ENCODE measurements at places on chromosomes 1 and 21.
A peak's percentile ranks its signal among the peaks of the same experiment; 100 is the strongest.

DNA sequence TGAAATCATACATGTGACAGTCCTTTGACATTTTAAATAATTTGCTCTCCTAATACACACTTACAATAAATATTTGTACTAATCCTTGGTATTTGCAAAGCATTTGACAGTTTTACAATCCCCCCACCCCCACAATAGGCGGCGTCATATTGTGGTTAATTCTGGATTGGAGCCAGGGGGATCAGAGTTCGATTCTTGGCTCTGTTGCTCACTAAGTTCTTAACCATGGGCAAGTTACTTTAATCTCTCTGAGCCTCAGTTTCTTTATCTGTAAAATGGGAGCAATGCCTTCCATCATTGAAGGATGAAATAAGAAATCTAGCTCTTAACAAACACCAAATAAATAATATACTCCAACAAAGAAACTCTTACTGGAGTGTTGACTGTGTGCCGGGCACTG, 23.8 kb downstream of the CACNA1S start:
- H3K4me1 ChIP-seq = no peaks in the 10 kb centered on the region
- no peak overlapping the region for H3K4me3 ChIP-seq

DNA sequence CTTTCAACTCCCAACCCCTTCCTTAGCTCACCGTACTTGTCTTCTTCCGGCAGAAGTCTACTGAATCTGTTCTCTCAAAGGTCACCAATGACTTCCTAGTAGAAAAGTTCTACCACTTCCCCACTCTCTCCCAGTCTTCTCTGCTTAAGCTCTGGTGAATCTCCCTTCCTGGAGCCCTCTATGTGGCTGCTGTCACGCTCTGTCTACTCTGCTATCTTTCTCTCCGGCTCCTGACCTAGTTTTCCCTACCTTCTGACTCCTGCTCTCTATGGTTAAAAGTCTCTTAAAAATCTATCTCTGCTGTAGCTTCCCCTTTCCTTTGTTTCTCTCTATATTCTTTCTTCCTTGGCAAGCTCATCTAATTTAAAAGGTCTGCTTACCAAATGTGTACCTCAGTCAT, 350.1 kb upstream of the GREM2 start:
- no peak overlapping the region for H3K4me3 ChIP-seq
- DNase-seq = no peak
- H3K27ac ChIP-seq = no peak overlapping the region
- no peaks in the 10 kb centered on the region for H3K27me3 ChIP-seq

DNA sequence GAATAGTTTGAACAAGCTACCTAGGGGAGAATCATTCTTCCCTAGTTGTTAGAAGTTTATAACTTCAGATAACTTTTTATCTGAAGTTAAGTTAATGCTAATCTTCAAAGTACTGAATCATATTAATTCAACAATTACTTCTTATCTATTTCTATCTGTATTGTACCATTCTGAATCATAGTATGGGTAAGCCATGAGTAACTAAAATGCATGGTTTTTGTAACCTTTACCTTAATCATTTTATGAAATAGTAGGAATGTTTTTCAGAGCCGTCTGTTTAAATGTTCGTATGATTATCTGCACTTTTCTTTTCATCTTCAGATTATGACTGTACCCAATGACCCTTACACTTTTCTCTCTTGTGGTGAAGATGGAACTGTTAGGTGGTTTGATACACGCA, 50.3 kb upstream of the MPC2 start:
- no peak overlapping the region for H3K27ac ChIP-seq
- no peak for DNase-seq
- no peaks in the 10 kb centered on the region for H3K27me3 ChIP-seq
- H3K4me3 ChIP-seq = no peak overlapping the region

GRCh38 chr1:199641531-199641930, 386.0 kb upstream of the NR5A2 start:
- no peaks in the 10 kb centered on the region for H3K36me3 ChIP-seq
- no peaks in the 10 kb centered on the region for H3K4me1 ChIP-seq
- H3K27ac ChIP-seq = no peak overlapping the region
- no peak for DNase-seq

DNA sequence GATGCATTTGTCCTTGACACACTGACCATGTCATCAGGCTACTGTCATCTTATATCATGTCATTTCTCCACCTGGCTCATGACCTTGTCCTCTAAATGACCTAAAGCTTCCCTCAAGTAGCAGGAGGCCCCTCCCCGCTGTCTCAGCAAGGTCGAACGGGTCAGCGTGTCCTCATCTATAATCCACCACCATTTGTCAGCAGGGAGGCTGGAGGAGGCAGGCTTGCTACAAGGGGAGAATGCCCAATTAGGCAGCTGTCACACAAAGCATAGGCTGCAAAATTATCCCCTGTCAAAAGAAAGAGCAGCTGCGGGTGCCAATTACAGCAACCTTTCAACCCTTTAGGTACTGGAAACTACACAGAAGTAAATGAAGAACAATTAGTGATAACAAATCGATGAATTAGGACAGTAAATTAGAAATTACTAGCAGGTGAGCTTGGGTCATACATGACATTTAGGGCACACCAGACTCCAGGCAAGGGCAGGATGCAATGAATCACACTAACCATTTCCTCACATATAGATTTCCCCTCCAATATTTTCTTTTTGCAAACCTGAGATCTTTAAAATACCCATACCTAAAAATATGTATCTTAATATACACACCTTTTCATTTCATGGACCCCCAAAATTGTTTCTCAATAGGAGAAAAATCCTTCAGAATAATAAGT, 61.2 kb downstream of the NRIP1 start:
- H3K4me1 ChIP-seq = peaks cover 34% of the 10 kb centered on the region
- no peaks in the 10 kb centered on the region for H3K27me3 ChIP-seq
- DNase-seq = no peak
- H3K4me3 ChIP-seq = no peak overlapping the region
- H3K27ac ChIP-seq = peak overlapping the region; percentile 7

DNA sequence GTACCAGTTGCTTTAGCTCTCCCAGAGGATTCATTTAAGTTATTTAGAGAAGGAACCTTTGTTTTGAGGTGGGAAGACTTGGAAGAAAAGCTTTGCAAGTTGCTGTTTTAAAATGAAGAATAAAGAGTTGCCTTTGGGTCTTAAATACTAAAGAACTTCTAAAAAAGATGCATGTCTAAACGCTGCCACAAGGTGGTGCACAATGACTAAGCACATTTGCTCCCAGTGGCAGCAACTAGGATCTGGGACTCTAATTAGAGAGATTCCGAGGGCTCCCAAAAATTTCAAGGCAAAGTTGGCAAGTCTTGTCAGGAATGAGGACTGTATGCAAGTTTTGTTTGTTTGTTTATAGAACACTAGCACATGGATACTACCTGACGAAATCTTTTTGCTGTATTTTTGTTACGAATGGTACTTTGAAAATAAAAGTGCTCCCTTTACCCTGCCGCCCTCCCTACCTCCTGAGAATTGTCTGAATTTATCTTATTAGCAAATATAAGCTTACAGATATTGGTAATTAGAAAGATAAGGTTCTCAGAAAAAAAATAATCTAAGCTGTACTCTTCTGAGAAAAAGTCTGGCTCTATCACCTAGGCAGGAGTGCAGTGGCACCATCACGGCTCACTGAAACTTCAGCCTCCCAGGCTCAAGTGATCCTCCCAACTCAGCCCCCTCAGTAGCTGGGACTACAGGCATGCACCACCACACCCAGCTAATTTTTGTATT, 121.8 kb downstream of the HFM1 start:
- no peak for DNase-seq
- no peak overlapping the region for H3K27ac ChIP-seq
- no peaks in the 10 kb centered on the region for H3K36me3 ChIP-seq
- H3K4me3 ChIP-seq = no peak overlapping the region
- peaks cover 6% of the 10 kb centered on the region for H3K27me3 ChIP-seq
- no peaks in the 10 kb centered on the region for H3K4me1 ChIP-seq

- DNase-seq = no peak
- H3K36me3 ChIP-seq = no peaks in the 10 kb centered on the region
- H3K4me3 ChIP-seq = no peak overlapping the region
- no peak overlapping the region for H3K27ac ChIP-seq
- H3K4me1 ChIP-seq = no peaks in the 10 kb centered on the region
Observed at GRCh38 chr1:36805979-36806640, 228.2 kb downstream of the GRIK3 start.

DNA sequence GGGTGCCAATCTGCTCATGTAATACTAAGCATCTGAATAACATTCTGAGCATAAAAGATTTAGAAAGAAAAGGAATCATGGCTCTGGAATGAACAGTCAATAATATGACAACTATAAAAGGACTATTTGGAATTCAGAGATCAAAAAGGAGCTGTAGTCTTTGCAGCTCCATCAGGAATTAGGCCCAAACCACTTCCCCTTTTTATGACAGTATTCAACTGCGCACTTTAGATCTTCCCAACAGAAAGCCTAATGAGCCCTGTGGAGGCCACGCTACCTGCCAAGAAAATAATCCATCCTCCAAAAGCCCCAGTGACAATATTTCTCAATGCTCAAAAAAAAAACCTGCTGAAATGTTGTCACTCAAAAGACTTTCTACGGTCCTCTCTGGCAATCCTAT, 163.2 kb downstream of the SNX7 start:
- no peak overlapping the region for H3K4me3 ChIP-seq
- H3K36me3 ChIP-seq = no peaks in the 10 kb centered on the region
- no peaks in the 10 kb centered on the region for H3K4me1 ChIP-seq
- no peak for DNase-seq

- no peak overlapping the region for H3K27ac ChIP-seq
- H3K4me3 ChIP-seq = no peak overlapping the region
- no peaks in the 10 kb centered on the region for H3K36me3 ChIP-seq
- DNase-seq = no peak
Observed at GRCh38 chr21:26146681-26147080, 23.9 kb downstream of the APP start.

DNA sequence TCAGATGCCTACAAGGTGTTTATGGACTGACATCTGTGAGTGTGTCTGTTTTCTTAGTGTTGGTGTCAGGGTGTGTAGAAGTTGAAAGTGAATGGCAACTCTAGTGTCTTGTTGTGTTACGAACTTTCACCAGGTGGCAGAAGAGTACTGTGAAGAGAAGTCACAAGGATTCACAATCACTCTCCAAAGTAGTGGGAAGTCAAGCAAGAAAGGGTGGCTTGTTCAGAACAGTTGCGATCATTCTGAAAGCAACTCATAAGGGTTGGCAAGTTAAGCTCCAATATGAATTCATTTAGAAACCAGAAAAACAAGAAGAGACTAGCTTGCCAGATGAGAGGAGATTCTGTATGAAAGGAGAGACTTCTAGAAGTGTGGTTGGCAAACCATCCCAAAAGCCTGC, 86.1 kb downstream of the FASLG start:
- H3K36me3 ChIP-seq = peaks cover 2% of the 10 kb centered on the region
- H3K27ac ChIP-seq = peak overlapping the region; percentile 6
- no peak for DNase-seq
- peaks cover 37% of the 10 kb centered on the region for H3K4me1 ChIP-seq
- peak overlapping the region; percentile 55 for H3K4me3 ChIP-seq

DNA sequence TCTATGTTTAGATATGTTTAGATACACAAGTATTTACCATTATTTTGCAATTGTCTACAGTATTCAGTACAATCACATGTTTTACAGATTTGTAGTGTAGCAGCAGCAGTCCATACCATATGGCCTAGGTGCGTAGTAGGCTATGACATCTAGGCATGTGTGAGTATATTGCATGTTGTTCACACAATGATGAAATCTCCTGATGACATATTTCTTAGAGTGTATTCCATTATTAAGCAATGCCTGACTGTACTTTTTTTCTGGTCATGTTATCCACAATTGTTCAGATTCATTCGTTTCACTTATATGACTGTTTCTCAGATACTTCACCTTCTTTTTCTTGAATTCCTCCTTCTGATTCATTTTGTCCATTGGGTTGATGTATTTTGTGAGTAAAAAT, 9.9 kb upstream of the BACE2 start:
- no peaks in the 10 kb centered on the region for H3K36me3 ChIP-seq
- no peak overlapping the region for H3K4me3 ChIP-seq
- H3K27me3 ChIP-seq = peaks cover 20% of the 10 kb centered on the region

- no peaks in the 10 kb centered on the region for H3K36me3 ChIP-seq
- peaks cover 19% of the 10 kb centered on the region for H3K27me3 ChIP-seq
- H3K27ac ChIP-seq = no peak overlapping the region
Observed at GRCh38 chr1:24694380-24694843, 50.8 kb upstream of the CLIC4 start.

DNA sequence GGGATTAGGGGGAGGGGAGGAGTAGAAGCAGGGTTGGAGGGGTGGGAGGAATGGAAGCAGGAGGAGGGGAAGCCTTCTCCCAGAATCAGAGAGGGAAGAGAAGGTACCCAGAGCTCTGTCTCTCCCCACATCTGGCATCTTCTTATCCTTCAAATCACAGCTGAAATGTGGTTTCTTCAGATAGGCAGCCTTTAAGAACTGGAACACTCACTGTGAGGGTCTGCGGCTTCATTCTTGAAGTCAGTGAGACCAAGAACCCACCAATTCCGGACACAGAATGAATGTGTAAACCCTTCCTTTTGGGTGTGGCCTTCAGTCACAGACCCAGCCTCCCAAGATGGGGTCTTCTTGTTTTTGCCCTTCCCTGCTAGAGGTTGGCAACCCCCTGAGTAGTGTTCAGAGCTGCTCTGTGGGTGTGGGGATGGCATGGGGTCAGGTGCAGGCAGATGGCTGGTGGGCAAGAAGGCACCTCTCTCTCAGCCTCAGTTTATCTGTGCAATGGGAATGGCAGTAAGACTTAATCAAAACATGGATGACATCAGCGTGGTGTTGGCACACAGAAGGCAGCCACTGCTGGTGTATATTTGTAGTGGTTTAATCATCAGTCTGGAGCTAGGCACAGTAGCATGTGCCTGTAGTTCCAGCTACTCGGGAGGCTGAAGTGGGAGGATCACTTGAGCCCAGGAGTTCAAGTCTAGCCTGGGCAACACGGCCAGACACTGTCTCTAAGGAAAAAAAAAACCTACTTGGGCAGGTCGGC, 7.2 kb downstream of the FAAH start:
- no peak overlapping the region for H3K27ac ChIP-seq
- H3K27me3 ChIP-seq = peaks cover 8% of the 10 kb centered on the region
- no peak overlapping the region for H3K4me3 ChIP-seq
- DNase-seq = no peak

GRCh38 chr1:172467446-172467845, 23.6 kb upstream of the PIGC start:
- H3K27ac ChIP-seq = no peak overlapping the region
- peaks cover 6% of the 10 kb centered on the region for H3K4me1 ChIP-seq
- H3K27me3 ChIP-seq = peaks cover 9% of the 10 kb centered on the region

DNA sequence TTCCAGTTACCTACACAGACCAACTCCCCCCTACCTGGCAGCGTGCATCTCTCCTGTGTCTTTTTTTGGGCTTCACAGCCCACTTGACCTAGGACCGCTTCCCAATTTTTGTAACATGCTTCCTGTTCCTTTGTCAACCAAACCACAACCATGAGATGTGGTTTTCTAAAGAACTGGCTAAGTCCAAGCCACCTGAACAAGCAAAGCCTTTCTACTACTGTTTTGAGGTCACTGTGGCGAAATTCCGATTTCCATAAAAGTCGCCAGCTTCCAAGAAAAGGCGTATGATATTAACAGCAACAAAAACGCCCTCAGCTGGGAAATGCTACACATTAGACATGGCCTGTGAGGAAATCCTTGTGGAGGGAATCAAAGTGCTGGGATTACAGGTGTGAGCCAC, 12.7 kb upstream of the AK2 start:
- DNase-seq = no peak
- H3K4me1 ChIP-seq = peaks cover 25% of the 10 kb centered on the region
- peaks cover 10% of the 10 kb centered on the region for H3K27me3 ChIP-seq

Data from activated naive CD8-positive, alpha-beta T cell treated with anti-CD3 and anti-CD28 coated beads, Interleukin-2, amount 10 ng/mL, durations not matched to agents 7 days and 5 days (primary cell).